ENCODE measurements at places on chromosomes 2 and 18.

GRCh38 chr2:240329116-240329665, 106.3 kb upstream of the GPC1 start:
- DNase-seq: no peak

- DNase-seq: no peak
These were observed 267.2 kb downstream of the EPHA4 start for GRCh38 chr2:221304916-221305315.

GRCh38 chr2:42835577-42836371, 43.4 kb upstream of the HAAO start:
- peak; percentile 85 for DNase-seq

GRCh38 chr2:3143602-3144001, 234.0 kb downstream of the EIPR1 start:
- no peak for DNase-seq

DNA sequence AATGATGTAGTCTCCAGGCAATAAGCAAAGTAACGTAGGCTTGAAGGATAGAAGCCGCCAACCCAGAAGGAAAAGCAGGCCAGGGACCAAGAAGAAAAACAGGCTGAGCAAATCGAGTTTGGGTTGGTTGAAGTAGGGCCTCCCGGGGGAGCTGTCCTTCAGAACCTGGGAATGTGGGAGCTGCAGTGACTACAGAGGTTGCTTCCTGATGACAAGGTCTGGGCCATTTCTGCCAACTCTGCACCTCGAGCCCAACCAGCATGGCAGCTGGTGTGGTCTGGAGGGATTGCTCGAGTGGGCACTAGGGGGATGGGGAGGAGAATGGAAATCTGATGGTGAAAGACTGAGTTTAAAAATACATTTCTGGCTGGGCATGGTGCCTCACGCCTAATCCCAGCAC, 14.1 kb downstream of the ACMSD start:
- DNase-seq: no peak

- no peak for DNase-seq
These were observed 196.9 kb downstream of the MYCN start for GRCh38 chr2:16137080-16137755.

DNA sequence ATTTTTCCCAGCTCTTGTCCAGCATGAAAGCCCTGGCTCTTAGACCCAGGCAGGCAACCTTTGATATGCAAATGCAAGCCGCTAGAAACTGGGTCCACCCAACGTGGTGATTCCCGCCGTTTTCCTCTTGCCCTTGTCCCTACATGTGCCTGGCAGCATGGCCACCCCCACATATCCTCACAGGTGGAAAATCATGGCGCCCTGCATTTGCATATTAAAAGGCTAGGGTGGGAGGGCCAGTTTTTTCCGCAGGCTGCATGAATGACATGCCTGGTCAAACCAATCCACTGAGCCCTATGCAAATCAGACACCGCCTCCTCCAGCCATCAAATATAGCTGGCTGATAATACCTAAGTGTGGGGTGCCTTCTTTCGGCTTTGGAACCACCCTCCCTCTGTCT, 1091.8 kb upstream of the NXPH2 start:
- DNase-seq: no peak

DNA sequence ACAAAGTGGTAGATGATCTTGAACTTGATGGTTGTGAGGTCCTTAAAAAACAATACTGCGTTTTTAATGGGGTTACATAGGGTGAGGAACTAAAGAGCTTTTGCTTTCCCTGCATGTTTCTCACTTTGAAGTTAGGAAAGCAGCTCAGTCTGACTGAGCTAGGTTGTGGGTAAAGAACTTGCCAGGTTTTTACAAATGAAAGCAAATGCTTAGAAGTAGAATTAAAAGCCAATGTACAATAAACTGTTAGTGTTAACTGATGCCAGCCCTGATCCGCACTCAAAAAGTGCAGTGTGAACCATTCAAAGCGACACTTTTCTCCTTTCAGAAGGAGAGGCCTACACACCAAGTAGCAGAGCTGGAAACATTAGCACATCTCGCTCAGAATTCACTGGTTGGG, 270.3 kb downstream of the AGPS start:
- DNase-seq: no peak

DNA sequence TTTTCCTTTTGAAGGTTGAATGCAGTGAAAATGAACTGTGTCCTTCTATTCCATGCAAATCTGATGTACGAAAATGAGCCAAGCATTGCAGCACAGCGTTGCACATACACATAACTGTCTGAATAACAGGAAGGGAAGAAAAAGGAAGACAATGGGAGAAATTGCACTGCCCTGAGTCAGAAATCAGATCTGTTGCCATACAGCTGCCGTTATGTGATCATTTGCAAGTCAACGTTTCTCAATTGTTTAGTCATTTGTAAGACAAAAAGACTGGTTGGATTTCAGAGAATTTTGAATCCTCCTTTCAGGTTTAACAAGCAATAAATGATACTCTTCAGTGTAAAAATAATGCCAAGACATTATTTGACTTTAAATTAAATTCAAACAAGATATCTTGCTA, 284.1 kb downstream of the DSEL start:
- DNase-seq: peak; percentile 9

- DNase-seq: peak; percentile 7
These were observed 24.8 kb upstream of the SCN7A start for GRCh38 chr2:166518634-166519390.

DNA sequence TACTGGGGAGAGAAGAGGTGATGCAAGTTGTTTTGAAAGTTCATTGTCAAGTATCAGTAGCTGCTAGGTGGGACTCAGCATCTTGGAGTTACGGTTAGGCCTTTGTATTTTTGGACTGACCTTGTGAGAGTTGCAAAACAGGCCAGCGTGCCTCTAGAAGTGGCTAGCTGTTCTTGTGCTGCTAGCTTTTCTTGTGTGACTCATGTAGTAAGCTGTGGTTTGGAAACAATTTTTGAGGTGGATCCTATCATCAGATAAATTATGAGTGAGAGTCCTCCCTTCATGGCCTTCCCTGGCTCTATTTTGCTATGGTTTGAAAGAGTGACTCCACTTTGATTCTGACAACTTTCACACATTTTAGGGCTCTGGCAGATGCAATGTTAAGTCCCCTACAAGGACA, 409.2 kb upstream of the HS6ST1 start:
- DNase-seq: peak; percentile 25

GRCh38 chr2:195651046-195651445, 6.0 kb upstream of the SLC39A10 start:
- no peak for DNase-seq

- no peak for DNase-seq
These were observed 259.9 kb upstream of the MYT1L start for GRCh38 chr2:2590841-2591541.

GRCh38 chr2:101900375-101900774, 91.4 kb upstream of the IL1R2 start:
- peak; percentile 50 for DNase-seq

GRCh38 chr2:4486971-4487370, 783.6 kb downstream of the DCDC2C start:
- no peak for DNase-seq

- no peak for DNase-seq
These were observed 3.8 kb downstream of the SLC1A4 start for GRCh38 chr2:64992990-64993389.

- DNase-seq: no peak
These were observed 58.6 kb downstream of the ZEB2 start for GRCh38 chr2:144461308-144461766.

DNA sequence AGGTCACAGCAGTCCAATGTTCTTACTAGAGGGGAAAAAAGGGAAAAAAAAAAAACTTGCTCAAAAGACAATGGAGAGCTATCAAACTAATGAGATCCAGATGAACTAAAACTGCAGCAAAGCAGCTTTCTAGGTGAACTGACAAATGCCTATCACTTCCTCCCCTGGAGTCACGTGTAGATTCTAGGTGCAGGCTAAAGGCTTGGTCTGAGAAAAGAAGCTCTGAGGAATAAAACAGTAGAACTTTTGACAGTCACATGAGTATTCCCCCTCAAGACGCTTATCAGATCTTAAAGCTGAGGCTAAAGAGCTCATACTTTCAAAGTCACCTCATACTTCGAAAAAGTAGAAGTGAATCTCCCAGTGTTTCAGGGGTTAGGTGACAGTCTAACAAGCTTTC, 42.3 kb downstream of the SMAD2 start:
- no peak for DNase-seq

GRCh38 chr2:30714811-30715709, 92.2 kb downstream of the CAPN13 start:
- no peak for DNase-seq

DNA sequence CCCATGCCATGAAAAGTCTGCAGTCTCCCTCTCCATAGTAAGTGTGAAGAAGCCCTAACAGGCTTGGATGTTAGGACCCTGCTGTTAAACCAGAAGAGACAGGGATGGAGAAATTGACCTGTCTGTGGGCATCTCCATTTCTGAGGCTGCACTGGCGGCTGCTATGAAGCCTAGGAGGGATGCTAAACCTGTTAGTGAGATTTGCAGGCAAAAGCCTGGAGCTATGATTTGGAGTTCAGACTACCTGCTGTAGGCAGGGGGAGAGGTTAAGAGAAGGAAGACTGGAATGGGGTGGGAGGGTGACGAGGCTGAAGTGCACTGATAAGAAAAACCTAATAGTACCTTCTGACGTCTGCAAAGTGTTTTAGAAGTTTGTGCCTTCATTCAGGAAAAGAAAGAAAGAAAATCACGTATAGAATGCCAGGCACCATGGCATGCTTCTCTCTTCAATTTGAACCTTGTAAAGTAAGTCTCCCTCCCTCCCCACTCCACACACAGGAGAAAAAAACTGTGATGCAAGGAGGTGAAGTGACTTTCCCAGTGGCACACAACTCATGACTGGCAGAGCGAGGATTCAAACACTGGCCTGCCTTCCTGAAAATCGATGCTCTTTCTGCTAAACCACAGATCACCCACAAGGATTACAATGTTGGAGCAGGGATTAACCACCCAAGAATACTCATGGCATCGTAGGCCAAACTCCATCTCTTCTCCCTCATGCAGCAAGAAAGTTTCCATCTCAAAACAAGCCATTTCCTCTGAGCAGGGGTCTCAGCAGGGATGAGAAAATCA, 98.5 kb upstream of the PKDCC start:
- no peak for DNase-seq

DNA sequence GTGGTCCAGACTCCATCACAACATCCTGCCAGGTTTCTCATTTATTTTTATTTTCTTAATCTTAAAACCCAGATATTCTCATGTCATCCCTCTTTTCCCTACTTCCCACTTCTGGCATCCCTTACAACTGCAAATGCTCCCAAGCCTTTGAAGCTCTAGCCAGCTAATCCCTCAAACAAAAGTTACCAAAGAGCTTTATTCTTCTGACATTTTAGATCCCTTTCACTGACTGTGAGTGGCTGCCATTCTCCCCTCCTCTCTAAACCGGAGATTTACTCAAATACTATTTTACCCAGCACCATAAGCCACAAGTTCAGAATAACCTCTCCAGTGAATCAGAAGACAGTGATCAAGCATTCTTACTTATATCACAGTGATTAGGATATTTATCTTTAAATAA, 569.0 kb upstream of the SYT4 start:
- DNase-seq: no peak

- no peak for DNase-seq
These were observed 7.1 kb upstream of the ZFP36L2 start for GRCh38 chr2:43233218-43234212.

GRCh38 chr2:46096260-46096659, 200.9 kb upstream of the EPAS1 start:
- DNase-seq: no peak

- DNase-seq: peak; percentile 15
These were observed 81.8 kb upstream of the ADAM23 start for GRCh38 chr2:206361407-206362045.

- DNase-seq: no peak
These were observed 103.7 kb downstream of the BIN1 start for GRCh38 chr2:127003070-127003800.

DNA sequence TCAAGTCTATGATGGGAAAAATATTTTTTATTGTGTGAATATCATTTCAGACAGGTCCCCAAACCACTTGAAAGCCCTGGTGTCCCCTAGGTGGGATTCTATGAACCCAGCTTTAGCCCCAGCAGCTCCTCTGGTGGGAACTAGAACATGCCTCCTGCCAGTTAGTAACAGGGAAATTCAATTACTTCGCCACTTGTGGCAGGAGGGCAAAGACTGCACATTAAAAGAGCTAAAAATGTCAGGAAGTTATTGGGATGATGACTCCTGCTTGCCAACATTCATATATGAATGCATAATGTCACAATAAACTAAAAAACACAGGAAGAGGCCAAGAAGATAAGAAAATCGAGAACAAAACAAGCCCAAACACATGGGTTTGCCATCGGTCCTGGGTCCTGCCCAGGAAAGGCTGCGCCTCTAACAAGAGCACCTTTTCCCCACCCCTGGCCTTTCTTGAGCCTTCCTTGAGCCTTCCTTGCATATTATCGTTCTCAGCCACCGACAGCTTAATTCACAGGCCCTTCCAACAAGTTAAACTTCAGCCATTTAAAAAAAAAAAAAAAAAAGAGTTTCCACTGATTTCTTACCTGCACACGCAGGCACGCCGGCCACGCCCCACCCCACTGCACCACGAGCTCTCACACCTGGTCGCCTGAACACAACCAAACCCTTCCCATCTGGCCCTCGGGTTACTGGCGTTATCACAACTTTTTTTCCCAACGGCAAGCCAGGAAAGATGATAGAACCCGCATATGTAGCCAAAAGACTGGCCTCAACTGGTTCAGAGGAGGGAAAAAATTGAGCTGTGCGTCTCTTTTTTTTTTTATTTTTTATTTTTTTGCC, 23.4 kb downstream of the BCL11A start:
- peak; percentile 20 for DNase-seq

GRCh38 chr2:29446847-29447246, 331.6 kb downstream of the CLIP4 start:
- DNase-seq: no peak

GRCh38 chr18:2855560-2856350, 8.9 kb downstream of the EMILIN2 start:
- no peak for DNase-seq

- DNase-seq: peak; percentile 30
These were observed 21.6 kb downstream of the SNORC start for GRCh38 chr2:232891621-232892071.

DNA sequence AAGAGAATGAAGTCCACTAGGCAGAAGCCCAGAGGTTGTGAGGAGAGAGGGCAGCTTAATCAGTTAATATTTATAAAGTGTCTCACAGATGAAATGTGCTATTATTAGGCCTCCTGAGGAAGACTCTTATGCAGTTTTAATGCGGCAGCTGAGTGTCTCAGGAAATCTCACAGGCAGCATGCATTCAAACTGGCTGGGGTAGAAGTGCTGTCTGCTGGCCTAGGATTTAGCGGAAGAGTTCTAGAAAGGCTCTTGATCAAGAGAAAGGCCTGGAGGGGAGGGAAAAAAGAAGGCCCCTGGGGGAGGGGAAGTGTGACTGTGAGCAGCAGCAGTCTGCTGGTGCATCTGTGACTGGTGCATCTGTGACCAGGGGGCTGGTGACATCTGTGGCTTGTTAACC, 133.0 kb downstream of the FSHR start:
- DNase-seq: no peak
